ENCODE measurements at places on chromosomes 16 and 17.

DNA sequence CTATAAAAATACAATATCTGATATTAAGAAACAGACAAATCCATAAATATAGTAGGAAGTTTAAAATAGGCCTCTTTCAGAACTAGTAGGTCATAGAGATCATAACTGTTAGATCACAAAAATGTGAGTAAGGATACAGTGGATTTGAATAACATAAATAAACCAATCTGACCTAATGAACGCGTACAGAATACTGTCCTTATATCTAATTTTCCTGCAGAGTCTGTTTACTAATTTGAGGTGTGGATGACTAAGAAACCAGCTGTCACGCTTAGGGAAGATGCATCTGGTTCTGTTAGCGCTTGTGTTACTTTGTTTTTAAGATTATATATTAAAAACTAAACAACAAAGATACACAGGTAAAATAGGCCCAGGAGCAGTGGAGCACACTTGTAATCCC is 14.8 kb downstream of the CPD start:
- no peak for DNase-seq

- no peak for DNase-seq
Measured at GRCh38 chr17:40910441-40910841, 25.4 kb upstream of the KRT20 start.

GRCh38 chr17:81328489-81328888 is 33.4 kb upstream of the SLC38A10 start:
- no peak for DNase-seq

DNA sequence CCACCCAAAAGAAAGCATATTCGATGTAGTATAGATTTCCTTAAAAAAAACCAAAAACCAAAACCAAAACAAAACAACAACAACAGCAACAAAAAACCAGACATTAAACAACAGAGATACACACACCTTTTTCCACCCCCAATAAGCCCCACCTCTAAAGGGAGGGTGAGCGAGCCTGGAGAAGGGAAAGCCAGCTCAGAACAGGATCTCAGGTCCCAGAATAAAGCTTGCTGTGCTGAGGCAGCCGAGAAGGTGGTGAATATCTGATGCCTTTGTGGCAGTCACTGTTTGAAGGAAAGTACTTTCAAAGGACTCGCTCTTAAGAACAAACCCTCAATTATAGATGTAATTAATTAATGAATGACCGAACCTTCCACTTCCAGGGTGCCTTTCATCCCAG is 470 bp downstream of the KRT23 start:
- DNase-seq, result no peak

DNA sequence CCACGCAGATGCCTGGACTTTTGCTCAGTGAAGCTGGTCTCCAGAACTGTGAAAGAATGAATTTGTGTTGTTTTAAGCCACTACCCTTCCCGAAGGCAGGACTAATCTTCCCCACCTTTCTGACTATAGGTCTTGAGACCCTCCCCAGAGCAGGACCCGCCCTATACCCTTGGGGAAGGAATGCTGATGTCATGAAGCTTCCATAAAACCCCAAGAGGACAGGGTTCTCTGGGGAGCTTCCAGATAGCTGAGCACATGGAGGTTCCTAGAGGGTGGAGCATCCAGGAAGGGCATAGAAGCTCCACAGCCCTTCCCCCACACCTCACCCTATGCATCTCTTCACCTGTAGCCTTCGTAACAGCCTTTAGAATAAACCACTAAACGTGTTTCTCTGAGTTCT is 287.8 kb downstream of the SOX9 start:
- DNase-seq, result no peak

DNA sequence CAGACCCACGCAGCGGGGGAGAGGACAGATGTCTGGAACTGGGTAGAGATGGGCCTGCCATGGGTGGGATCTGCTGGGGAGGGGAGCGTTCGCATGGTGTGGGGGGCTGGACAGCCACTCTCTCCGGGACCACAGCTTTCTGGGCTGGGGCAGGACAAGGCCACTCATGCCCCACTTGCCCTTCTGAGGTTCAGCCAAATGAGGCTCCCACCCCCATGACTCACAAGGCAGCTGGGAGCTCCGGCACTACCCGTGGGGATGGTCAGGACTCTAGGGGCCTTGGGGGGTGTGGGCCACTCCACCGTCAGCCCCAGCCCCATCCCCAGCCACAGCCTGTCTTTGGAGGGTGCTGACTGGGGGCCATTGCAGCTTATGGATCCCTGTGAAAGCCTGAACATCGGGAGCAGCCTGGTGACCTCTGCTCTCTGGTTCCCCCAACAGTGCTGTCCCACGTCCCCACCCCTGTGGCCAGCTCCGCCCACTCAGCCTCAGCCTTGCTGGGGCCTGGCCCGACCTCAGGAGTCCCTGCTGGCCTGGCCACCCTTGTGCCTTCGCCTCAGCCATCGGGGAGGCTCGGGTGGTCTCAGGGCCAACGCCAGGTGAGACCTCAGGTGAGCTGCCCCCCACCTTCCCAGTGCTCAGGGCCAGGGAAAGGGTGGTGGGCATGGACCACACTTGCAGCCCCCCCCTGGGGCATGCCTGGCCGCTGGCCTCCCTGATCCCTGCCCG is 4.7 kb upstream of the CDH15 start:
- no peak for DNase-seq

- no peak for DNase-seq
Measured at GRCh38 chr17:39104046-39104445, 47.4 kb downstream of the PLXDC1 start.

- DNase-seq, result no peak
Measured at GRCh38 chr16:48231727-48232492, 12.2 kb upstream of the LONP2 start.

- DNase-seq, result no peak
Measured at GRCh38 chr16:55948230-55948629, 73.1 kb upstream of the CES5A start.

GRCh38 chr17:73139296-73139695 is 25.5 kb upstream of the SSTR2 start:
- DNase-seq, result no peak

GRCh38 chr17:45060382-45060796 is 728 bp upstream of the NMT1 start:
- no peak for DNase-seq

DNA sequence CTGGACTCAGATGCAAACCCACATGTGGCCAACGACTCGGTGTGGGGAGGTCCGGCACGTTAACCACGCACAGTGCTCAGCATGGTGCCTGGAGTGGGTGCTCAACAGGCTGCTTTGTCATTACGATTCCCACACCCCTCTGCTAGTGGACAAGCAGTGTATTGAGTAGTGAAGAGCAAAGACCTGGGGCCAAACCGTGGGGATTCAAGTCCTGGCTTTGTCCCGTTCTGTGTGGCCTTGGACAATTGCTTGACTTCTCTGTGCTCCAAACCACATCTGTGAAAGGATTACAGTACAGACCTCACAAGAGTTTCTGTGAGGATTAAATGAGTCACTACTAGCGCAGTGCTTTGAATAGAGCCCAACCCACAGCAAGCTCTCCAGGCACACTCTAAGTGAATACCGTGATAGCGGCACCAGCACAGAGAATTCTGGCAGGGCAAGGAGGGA is 33.8 kb downstream of the TRPV2 start:
- no peak for DNase-seq

GRCh38 chr16:87554754-87555427 is 47.4 kb upstream of the JPH3 start:
- DNase-seq, result no peak

- DNase-seq, result no peak
Measured at GRCh38 chr16:77788181-77789084, at the start of gene VAT1L. VAT1L (plus strand) TSS chr16:77788564; CDS start chr16:77788683, 119 bp downstream.

DNA sequence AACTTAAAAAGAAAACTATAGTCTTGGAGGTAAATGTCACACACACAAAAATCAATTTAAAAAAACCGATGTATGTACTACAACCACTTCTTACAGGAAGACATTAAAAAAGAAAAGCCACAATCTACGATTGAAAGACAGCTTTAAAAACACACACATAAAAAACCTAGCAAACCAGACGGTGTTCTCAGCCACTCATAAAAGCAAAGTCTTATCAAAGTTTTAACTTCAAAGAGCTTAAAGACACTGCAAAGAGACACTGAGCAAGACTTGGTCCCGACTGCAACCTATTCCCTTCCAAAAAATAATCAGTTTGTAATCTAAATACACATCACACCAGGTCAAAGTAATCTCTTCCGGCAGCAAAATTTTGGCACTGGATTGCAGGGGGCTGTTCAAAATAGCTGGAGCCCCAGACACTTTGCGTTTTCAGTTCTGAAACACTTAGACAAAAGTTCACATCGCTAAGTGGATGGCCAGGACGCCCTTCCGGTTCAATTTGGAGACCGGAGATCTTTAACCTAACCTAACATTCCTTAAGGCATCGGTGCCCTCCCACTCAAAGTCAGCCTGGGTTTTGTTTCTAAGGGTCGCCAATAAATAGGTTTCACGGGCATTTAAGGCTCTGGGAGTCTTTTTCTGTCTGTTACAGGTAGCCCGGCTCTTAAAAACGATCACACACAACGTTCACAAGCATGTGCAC is 2.6 kb downstream of the ZCCHC14 start:
- no peak for DNase-seq

DNA sequence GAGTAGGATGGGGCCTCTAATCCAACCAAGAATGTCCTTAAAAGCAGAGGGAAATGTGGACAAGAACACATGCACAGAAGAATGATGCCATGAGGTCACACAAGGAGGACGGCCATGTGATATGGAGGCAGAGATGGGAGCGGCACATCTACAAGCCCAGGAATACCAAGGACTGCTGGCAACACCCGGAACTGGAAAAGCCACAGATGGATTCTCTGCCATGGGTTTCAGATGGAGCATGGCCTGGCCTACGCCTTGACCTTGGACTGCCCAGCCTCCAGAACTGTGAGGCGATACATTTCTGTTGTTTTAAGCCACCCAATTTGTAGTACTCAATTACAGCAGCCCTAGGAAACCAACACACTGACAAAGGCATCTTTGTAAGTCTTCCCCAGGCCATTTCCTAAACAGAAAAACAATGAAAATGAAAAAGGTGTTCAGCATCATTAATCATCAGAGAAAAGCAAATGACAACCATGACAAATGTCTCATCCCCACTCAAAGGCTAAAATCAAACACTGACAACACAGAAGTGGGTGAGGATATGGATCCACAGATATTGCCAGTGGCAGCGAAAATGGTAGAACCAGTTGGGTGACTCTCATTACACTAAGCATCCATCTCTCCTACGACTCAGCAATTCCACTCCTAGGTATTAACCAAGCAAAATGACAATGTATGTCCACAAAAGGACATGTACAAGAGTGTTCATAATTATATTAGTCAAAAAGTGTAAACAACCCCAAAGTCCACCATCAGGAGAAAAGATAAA is 76.9 kb upstream of the CNEP1R1 start:
- no peak for DNase-seq

- no peak for DNase-seq
Measured at GRCh38 chr17:28807925-28808634, 34.5 kb downstream of the FAM222B start.

DNA sequence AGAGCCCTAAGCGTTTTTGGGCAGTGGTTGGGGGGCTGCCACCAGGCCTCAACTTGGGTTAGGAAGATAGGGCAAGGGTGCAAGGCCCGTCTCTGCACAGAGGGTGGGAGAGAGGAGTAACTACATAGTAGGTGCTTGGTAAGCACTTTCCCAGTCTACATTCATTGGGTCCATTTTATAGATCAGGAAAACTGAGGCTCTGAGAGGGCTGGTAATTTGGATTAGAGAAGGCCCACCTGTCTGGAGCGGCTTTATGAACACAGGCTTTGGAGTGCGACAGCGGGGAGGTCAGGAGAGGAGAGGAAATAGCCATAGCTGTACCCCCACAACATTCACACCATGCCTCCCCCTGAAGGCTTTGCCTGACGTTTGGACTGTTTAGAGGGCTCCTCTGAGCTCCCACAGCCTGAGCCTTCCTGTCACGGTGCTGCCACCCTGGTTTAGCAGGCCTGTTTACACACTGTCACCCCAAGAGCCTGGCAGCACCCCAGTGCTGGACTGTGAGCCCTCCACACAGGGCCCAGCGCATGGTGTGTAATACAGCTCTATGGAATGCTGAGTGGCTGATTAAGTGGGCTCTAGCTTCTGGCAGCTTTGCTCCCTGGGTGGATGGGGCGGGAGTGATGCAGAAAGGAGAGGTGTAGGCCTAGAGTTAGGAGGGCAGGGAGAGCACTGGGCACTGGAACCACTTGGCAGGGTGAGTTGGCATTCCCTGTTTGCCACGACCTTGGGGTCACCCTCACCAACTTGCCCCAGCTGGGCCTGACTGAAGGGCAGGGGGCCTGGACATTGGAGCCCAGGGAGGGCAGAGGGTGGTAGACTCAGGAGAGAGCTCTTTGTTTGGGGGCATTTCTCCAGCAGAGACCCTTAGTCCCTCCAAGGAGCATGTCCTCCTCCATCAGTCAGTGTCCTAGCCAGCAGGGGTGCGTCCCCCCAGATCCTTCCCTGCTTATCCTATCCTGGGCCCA is 73.7 kb downstream of the RAI1 start:
- no peak for DNase-seq

DNA sequence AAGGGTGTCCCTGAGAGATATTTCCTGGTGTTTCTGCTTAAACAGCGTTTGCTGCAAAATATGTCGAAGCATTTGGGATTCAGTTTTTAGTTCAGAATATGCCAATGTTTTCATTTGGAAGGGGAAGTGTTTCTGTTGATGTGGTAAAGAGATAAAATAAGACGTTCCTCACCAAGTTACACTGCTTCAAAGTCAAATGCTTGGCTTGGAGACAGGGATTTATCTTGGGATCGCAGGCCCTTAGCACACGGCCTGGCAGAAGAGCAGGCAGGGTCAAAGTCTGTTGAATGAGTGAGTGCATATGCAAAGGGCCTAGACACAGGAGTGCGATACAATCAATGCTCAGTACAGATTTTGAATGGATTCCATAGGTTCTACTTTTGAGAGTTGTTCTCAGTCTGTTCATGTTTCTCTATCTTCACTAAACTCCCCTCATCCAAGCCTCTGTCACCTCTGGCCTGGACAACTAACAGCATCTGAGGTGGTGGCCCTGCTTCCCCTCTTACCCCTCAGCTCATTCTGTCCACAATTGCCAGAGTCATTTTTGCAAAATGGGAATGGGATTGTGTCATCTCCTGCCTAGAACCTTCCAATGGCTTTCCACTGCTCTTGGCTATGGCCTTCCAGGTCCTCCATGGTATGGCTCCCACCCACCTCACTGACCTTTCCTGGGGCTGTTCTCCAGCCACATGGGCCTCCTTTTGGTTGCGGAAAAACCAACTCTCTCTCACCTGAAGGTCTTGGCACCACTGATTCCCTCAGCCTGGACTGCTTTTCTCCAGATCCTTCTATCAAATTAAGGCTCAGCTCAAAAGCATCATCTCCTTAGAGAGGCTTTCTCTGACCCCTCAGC is 3.2 kb downstream of the DEXI start:
- no peak for DNase-seq

Data from activated T-cell treated with anti-CD3 and anti-CD28 coated beads for 24 hours (primary cell).